D341Med (cell line): ENCODE measurements at places on chromosomes 16 and 17.

GRCh38 chr17:80294653-80295052, 34.0 kb downstream of the RNF213 start:
- no peak for DNase-seq

DNA sequence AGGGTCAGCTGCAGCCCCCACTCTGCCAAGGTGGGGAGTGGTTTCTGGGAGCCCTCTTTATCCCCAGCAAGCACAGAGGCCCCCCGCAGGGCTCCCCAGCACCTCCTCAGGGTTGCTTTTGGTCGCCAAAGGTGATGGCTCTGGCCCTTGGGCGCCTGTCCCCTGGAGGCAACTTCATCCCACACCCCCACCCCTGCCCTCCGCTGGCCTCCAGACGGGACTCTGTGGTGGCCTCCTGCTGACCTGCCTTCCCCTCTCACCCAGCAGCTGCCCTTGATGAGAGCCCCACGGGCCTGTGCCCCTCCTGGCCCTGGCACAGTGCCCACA, 7.8 kb upstream of the RHOT2 start:
- DNase-seq = no peak

DNA sequence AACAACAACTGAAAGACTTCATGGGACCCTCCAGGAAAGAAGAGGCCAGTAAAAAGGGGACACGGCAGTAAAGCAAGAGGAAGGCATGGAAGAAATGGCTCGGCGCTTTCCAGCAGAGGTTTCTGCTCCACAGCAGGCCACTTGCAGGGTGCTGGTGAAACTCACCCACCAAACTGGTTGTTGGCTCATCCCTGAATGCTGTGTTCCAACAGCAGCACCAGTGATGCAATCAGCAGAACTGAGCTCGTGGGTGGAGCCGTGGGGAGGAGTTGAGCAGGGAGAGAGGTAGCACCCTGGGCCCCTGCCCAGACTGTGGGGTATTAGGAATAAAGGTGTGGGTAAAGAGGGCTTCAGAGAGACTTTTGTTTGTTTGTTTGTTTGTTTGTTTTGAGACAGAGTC, 62.8 kb upstream of the ADCY9 start:
- DNase-seq = no peak

DNA sequence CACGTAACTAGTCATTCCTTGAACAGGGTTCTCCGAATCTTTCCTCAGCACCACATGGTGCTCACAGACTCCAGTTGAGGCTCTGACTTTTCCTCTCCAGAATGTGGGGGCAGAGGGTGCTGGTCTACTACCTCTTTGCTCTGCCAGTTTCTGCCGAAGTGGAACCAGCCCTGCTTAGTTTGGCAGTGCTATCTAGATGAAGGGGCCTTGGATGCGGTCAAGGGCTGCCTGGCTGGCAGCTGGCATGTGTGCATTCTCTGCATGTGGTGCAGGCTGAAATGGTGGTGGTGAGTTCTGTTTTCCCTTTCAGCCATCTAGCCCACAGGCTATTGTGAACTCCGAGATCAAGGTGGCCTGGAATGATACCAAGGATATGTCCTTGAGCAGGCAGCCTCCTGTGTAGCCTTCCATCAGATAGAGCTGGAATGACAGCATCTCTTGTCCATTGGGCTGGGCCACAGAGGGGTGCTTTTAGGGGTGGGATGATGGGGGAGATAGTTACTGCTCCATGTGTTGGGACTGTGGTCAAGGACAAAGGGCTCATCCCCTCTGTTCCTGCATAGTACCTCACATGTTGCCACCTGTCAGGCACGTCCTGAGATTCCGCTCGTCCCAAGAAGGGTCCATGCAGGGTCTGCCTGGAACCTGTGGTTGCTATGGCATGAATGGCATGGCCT, 2.0 kb downstream of the DYNLL2 start:
- no peak for DNase-seq

- peak; percentile 53 for DNase-seq
These were observed 14.0 kb upstream of the SPHK1 start for GRCh38 chr17:76370261-76370993.

DNA sequence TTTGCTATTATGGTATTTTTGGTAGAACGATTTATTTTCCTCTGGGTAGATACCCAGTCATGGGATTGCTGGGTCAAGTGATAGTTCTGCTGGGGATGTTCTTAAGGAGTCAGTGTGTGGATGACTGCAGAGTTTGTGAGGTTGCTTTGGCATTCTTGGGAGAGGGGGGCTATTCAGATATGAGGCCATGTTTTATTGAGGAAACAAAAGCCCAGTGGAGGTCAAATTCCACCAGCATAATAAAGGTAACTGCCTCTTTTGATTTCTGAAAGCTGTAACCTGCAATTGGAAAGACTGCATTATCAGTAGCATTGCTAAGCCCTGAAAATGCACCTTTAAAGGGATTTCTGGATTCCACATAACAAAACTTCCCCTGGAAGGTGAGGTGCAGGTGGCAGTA, 43.7 kb upstream of the HNF1B start:
- DNase-seq = no peak
